Stimulated activated CD8-positive, alpha-beta memory T cell treated with anti-CD3 and anti-CD28 coated beads, Interleukin-4, amount 100 ng/mL, for 1 hour (primary cell): ENCODE measurements at places on chromosomes 16 and 17.

- DNase-seq: no peak
Observed at GRCh38 chr17:17071531-17072360, 29.5 kb downstream of the MPRIP start.

DNA sequence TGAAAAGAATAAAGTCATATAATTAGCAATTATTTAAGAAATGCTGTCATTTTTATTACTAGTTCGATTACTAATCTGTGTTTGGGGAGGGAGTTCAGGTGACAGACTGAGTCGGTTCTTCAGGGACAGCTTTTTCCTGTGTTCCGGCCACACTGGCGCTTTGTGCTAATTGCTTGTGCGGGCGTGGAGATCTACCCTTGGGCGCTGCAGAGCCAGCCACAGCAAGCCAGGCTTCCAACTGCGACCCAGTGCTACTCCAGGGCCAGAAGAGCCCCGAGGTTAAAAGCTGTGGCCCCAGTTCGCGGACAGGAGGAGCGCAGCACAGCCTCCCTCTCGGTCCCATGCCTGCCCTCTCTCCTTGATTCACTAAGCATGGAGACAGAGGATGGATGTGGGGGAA, 6.5 kb upstream of the OR2C1 start:
- DNase-seq: no peak

- DNase-seq: no peak
Observed at GRCh38 chr17:29138971-29139691, 41.1 kb downstream of the MYO18A start.

GRCh38 chr17:59366040-59366757, 34.7 kb downstream of the YPEL2 start:
- no peak for DNase-seq

DNA sequence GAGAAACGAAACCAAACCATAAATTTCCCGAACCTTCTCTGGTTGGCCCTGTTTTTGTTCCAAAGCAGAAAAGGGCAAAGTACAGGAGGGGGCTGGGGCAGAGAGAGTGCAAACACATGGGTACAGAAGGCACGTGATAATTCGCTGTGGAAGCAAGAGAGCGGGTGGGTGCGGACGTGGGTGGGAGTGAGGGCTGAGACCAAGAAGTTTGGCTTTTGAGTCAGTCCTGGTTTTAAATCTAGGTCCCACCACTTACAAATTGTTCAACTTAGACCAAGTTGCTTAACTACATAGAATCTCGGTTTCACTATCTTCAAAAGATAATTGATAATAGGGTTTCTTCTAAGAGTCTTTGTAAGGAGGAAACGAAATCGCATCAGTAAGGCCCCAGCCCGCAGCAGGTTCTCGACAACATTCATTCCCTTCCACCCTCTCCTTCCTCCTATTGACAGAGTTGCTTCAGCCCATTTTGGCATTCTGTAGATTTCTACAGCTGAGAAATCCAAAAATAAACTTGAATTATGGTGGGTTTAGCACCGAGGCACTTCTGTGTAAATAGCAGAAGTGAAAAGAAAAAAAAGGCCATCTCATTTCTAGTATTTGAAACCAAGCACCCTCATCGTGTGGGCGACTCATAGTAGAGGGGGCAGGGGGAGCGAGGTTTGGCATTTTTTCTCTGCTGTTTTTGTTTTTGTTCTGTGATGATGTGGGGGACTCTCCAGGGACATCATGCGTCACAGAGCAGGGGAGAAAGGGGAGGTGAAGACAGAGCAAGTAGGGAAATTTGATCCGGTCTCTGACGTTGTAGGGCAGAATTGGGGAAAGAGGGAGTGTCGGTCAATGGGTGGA, 33.6 kb upstream of the CCR7 start:
- DNase-seq: no peak

- DNase-seq: no peak
Observed at GRCh38 chr16:66364117-66364958, 2.2 kb upstream of the CDH5 start.

DNA sequence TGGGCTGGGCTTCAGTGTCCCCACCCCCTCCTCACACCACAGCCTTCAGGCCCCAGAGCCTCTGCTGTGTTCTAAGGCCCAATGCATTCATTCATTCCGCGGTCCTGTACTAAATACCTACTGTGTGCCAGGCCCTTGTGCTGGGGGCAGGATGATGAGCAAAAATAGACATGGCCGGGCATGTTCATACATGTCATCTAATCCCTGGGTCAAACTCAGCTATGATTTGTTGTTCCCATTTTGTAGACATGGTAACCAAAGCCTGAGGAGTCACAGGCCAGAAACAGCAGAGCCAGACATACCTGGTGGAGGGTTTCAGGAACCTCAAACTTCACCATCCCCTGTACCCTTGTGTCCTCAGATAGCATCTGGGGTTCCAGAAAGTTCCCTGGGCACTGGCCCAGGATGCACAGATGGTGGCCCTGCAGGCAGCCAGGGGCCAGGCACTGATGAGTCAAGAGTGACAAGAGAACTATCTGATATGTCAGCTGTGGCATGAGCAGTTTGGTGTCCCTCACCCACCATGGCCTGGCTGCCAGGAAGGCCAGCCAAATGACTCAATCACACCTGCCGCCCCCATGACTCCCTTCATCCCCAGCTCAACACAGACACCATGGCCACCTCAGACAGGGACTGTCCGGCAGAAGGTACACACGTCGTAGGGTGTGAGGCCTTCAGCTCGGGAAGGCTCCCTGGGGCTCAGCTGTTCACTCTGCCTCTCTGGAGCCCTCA, 2.7 kb upstream of the RRAD start:
- DNase-seq: no peak

GRCh38 chr17:81135505-81136278, 29.6 kb upstream of the PVALEF start:
- no peak for DNase-seq

- no peak for DNase-seq
Observed at GRCh38 chr17:76826330-76827068, 41.7 kb upstream of the MGAT5B start.

- DNase-seq: no peak
Observed at GRCh38 chr16:70687671-70688245, 1.9 kb upstream of the MTSS2 start.

DNA sequence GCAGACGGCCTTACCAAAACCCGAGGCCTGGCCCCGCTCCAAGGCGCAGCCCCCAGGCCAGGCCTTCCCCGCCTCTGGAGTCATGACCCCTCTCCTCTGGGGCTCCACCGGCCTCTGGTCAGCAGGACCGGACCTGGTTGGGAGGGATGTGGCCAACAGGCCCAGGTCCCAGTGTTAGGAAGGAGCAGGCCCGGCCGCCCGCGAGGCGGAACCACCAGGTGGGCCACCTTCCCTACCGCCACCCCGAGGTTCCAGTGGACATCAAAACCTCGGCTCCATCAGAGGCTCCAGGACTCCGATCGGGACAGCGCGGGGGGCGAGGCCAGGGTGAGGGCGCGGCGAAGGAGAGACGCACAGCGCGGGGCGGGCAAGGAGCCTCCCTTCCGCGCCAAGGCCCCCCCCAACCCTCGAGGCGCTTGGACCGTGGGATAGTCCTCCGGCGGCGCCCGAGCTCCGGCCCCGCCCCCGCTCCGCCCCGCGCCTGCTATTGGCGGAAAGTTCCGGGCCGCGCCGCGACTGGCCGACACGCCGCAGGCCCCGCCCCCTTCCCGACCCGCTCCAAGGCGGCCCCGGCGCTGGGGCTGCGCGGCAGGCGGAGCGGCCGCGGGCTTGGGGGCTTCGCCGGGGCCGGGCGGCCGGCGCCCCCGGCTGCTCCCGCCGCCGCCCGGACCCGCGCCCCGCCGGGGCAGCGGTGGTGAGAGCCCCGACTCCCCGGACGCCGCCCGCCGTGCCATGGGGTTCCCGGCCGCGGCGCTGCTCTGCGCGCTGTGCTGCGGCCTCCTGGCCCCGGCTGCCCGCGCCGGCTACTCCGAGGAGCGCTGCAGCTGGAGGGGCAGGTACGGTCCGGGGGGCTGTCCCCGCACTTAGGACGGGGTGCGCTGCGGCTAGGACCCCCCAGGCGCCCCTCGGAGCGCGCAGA, at the start of gene METRN:
Gene METRN, plus strand, starts transcription at position 561 of the 919 bp plus-strand sequence. Its CDS starts 172 bp downstream, at position 733.
- peak; percentile 76 for DNase-seq
